ENCODE measurements at places on chromosomes 12 and 14. TPM values are rescaled to one million over a fixed set of nuclear protein-coding genes. Genes with fewer than 3 reads are reported as not detected.

DNA sequence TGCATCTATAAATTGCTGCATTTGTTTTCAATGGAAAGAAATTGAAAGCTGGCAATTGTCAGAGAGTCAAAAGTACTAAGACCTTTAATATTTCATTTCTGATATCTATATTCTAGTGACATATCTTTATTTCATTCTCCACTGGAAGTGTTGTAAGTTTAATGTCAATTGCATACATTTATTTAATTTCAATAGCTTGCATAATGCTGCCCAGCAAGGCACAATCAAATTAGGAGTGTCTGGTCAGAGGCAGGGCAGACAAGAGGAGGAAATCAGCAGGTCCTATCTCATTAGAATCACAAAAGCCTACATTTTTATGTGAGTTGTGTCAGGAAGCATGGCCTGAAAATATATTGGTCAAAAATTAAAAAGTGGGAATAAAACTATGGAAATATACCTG lies 112.9 kb downstream of the TMEM132D start:
- DNase-seq, result no peak

DNA sequence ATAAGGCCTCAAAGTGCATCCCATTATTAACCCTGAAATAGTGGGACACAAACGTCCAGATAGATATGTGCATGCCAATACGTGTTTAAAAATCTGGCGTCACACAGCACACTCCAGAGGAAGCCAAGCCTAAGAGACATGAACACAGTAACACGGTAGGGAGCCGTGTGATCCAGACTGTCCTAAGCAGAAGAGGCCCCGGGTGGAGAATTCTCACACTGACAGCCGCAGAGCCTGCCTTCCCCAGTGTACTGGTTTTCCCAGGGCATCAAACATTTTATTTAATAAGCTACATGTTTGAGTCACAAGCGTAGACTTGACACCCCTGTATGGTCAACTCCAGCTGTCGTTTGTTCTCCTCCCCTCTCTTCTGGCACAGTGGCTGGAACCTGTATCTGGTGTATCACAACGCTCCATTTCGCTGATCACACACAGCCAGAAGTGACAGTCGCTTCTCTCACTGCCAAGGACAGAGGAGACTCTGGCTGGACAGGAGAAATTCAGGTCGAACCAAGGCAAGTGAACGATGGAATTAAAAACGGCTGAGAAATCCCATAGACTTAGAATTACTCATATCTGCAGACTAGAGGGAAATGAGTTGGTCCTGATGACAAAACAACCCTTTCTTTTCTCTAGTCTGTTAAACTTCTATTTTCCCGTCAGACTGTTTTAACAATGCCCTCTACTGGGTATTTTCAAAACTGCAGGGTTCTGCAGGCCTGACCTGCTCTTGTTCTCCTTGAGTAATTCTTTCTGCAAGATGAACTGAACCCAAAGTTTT lies 359.9 kb downstream of the RGS6 start:
- peak; percentile 23 for DNase-seq

Gene PLCZ1
- polyA plus RNA-seq, result not detected

Gene A2M
- polyA plus RNA-seq, result 74.4 TPM

Gene RFX4
- polyA plus RNA-seq, result 0.13 TPM

Gene PPP4R4
- polyA plus RNA-seq, result 0.16 TPM
